Activated CD4-positive, CD25-positive, alpha-beta regulatory T cell treated with anti-CD3 and anti-CD28 coated beads, Interleukin-2, amount 50 U/mL, for 72 hours (primary cell): ENCODE measurements at places on chromosomes 3 and 15.

DNA sequence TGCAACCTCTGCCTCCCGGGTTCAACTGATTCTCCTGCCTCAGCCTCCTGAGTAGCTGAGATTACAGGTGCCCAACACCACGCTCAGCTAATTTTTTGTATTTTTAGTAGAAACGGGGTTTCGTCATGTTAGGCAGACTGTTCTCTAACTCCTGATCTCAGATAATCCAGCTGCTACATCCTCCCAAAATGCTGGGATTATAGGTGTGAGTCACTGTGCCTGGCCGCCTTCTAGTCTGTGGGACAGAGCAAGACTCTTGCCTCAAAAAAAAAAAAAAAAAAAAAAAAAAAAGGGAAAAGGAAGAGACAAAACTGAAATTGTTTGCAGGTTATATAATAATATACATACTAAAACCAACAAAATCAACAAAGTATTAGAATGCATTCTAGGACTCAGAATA is 215.2 kb downstream of the PCCB start:
- DNase-seq = no peak

GRCh38 chr15:39594446-39595337 is 13.8 kb downstream of the THBS1 start:
- DNase-seq = no peak

DNA sequence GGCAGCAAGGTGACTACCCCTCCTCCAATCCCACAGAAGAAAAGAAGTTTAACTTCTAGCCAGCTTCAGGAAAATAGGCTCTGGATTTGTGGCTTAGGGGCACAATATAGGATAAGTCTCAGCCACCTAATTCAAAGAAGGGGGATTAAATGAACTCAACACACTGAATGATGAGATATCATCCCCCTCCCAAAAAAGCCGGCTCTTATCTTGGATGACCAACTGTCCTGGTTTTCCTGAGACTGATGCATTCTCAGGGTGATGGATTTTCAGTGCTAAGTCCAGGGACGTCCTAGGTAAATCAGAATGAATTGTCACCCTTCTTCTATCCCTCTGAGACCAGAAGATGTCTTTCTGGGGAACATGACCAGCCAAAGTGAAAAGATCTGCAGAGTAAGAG is 487.0 kb upstream of the PROK2 start:
- DNase-seq = no peak

DNA sequence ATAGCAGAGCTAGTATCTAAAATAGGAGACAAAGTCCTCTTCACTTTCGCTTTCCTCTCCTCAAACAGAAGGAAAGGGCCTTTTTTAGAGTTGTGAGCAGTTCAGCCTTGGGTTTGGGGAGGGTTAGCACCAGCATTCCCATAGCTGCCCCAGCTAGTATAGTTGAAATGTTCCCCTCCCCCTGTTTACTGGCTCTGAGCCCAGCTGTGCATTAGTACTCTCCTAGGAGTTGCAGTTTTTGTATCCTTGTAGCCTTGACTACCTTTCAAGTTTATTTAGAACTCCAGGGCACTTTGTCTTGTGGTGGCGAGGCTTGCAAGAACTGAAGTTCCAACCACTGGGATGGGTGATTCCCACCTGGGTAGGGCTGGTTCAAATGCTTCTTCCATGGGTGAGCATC is 245.1 kb upstream of the NAALADL2 start:
- DNase-seq = no peak

DNA sequence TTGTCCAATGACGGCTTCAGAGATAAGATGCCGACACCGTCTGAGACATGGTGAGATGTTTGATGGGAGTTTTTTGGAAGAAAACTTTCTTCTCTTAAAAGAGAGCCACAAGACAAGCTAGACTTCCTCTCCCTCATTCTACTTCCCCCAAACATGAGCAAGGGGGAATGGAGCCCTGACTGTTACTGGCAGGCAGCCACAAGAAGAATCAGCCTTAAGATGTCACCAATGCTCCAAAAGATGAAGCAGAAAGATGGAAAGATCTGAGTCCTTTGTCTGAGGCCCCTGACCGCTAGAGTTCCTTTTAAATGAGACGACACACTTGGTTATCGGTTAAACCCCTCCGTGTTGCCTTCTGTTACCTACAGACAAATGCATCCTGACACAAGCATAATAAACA is 108.7 kb downstream of the ST8SIA2 start:
- DNase-seq = no peak

DNA sequence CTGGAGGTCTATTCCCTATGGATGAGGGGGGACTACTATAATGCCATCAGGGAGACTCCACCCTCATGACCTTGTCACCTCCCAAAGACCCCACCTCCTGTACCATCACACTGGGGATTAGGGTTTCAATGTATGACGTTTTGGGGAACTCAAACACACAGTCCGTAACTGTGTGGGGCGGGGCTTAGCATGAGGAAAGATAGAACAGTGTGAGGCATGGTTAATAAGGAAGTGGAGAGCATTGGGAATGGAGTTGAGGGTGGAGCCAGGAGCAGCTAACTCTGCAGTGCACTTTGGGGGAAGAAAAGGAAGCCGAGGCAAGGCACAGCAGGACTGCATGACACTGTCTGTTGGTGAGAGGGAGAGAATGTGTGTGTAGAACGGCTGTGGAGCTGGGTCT is 90.9 kb upstream of the AGBL1 start:
- DNase-seq = no peak

DNA sequence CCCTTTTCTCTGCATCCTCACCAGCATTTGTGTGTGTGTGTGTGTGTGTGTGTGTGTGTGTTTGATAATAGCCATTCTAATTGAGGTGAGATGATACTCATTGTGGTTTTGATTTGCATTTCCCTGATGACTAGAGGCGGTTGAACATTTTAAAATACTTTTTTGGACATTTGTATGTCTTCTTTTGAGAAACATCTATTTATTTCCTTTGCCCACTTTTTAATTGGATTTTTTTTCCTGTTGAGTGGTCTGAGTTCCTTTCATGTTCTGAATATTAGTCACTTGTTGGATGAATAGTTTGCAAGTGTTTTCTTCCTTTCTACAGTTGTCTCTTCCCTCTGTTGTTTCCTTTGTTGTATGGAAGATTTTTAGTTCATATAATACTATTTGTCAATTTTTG is 54.3 kb upstream of the THSD4 start:
- DNase-seq = no peak

DNA sequence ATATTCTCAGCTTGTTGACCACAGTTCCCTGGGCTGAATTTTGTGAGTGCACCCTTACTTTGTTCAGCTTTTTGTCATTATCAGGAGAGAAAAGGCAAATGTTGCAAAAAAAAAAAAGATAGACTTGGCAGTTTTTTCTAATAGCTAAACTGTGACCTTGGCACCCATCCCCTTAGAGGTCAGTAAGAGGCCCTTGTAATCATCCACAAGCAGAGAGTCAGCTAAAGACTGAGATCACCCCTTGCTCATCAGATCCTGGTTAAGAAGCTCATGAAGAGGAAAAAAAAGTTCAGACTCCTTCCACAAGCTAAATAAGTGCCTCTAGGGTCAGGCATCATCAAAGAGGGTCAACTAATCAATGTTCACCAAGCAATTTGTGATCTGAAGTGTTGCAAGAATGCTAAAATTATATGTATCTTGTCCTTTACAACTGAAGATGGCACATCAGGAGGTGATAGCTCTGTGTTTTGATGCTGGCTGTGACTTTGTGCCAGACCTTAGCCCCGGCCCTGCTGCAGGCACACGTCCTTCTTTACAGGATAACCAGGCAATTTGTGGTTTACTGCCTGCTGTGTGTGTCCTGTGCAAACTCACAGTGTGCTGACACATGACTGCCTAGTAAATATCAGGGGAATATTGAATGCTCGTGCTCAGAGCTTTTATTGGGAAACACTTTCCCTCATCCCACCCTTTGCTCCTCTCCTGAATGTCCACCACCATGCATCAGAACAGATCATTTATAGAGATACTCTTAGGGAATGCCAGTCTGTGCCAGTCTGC is 262.9 kb downstream of the IL5RA start:
- DNase-seq = no peak

DNA sequence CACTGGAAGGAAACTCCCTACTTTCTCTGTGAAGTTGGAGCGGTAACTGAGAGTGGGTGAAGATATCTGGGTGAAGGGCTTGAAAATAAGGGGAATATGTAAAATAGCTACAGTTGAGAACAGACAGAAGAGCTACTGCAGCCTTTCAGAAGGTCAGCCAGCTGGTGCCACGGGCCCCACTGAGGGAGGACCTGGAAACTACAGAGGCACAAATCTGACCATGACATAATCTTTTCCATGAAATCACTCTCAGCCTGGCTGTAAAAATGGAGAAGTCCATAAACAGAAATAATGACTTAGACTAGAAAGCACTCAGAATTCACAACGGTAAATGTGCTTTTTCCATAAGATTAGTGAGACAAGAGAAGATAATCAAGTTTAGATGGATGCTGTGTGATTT is 46.4 kb downstream of the ST3GAL6 start:
- no peak for DNase-seq

GRCh38 chr3:193942516-193943055 is 193.4 kb upstream of the HES1 start:
- no peak for DNase-seq

DNA sequence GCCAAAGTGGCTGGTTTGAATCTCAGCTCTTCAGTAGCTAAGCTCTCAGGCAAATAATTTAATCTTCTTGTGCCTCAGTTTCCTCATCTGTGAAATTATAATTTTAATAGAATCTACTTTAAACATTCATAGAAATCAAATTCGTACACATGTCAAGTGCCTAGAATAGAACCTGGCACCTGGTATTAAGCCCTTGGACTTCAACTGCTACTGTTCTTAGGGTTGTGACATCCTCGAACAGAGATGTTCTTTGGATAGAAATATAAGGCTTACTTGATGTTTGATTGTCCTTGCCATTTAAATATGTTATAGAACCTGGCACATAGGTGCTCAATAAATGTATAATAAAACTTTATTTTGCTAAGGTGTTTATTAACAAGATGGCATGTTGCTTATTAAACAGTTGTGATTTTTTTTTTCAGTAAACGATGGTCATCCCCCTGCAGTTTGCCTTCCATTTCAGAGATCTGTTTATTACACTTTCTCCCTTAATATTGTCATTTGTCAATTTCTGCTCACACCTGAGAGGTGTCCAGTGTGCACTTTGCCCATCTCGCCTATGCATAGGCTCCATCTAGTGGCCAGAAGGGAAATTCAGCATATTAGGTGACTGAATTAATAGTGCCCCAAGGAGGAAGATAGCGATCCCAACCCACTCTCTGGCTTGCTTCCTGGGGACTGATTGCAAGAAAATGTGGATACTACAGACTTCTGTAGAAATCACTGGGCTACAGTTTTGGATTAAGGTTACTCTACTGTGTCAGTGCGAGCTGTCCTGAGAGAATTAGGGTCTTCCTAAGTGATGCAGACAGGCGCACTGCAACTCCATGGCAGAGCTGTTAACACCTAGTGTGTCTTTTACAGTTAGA is 10.7 kb downstream of the IGF1R start:
- DNase-seq = no peak

GRCh38 chr3:172607305-172608121 is 84.3 kb upstream of the TNFSF10 start:
- no peak for DNase-seq

DNA sequence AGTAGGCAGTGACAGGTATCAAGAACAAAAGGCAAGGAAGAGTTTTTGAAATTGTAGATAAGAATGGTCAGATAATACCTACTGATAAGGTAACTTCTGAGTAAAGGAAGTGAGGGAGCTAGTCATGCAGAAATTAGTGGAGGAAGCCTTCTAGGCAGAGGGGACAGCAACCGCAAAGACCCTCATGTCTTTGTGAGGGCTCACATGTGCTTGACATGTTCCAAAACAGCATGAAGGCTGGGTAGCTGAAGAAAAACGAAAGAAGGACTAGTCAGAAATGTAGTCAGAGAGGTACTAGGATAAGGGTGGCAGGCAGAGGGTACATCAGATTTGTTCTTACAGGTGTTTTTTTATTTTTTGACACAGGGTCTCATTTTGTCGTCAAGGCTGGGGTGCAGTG is 5.3 kb downstream of the SIN3A start:
- DNase-seq = no peak

DNA sequence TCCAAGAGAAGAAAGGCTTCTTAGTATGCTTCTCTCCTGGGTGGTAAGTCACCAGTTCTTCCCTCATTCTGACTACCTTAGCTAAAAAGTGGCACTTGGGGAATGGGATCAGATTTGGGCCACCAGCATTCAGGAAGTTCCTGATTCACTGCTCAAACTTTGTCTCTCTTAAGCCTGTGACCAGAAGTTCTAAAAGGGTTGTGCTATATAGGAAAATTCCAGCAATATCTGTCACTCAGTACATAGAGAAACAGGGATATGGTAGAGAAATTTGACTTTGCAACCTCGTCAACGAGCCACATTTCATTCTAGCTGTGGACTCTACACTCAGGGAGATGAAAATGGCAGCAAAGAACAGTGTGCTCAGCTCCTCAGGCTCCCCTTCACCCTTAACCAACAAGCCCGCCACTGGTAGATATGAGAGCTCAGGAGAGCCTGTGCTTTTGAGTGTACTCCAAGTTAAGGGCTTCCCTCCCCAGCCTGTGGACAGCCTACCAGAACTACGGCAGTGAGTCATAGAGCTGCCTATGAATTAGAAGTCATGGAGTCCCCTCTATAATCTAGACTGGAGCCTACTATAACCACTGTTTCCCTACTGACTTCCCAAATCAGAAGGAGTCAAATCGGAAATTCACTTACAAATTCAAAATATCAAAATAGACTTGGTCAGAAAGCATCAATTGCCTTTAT is 52.6 kb upstream of the MYO5C start:
- DNase-seq = no peak

DNA sequence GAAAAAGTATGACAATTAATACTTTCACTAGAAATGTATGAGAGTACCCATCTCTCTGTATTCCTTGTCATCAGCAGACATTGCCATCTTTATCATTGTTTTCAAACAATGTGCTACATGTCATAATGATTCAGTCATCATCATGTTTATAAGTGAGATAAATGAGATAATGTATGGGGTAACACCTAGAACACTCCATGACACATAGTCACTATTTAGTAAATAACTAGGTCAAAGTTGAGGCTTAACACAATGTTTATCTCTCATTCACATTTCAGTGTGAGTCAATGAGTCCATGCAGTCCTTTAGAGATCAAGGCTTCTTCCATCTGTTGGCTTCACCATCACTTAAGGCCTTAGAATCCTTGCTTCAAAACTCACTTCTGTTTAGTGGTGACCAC is 70.0 kb downstream of the NLGN1 start:
- DNase-seq = no peak

DNA sequence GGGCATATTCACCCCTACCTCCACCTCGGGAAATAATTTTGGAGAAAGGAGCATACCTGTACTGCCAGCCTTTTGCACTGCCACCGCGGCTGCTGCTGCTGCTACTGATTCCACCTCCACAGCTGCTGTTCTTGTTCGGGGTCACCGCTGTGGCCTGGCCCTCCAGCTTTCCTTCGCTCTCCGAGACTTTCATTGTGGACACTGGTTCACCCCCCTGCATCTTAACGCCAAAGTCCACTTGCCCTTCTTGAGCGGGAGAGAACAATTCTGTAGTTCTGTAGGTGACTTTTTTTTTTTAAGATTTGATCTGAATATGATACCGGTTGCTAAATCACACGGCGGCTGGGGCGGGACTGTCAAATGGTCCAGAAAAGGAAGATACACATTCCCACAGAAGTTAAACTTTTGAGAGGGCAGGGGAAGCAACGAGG is 701 bp downstream of the OSBPL11 start:
- DNase-seq = no peak
